Neural progenitor cell (in vitro differentiated cells): ENCODE measurements at places on chromosomes 5 and 9. TPM values are rescaled to one million over a fixed set of nuclear protein-coding genes. Genes with fewer than 3 reads are reported as not detected.

The BICD2 gene
- 15.1 and 22.9 TPM in 2 replicates for total RNA-seq

The BARHL1 gene
- 1.0 and 3.1 TPM in 2 replicates for total RNA-seq

The ZSWIM6 gene
- total RNA-seq: 25.3 and 32.2 TPM in 2 replicates

The CCDC183 gene
- 0.84 and 2.1 TPM in 2 replicates for total RNA-seq

The ARPC5L gene
- 24.0 and 26.2 TPM in 2 replicates for total RNA-seq

The OTULINL gene
- total RNA-seq: 4.9 and 10.6 TPM in 2 replicates

The TMC1 gene
- not detected in 2 replicates for total RNA-seq

The PAPPA gene
- 0.15 and 0.65 TPM in 2 replicates for total RNA-seq

The ALAD gene
- 17.4 and 20.8 TPM in 2 replicates for total RNA-seq

The SPINK4 gene
- not detected in 2 replicates for total RNA-seq

The PCDHB12 gene
- total RNA-seq: 3.0 and 3.8 TPM in 2 replicates

The LCP2 gene
- total RNA-seq: not detected in 2 replicates

The PRDM9 gene
- not detected in 2 replicates for total RNA-seq

The PTPRD gene
- 118 and 136 TPM in 2 replicates for total RNA-seq

The GEMIN5 gene
- total RNA-seq: 18.5 and 23.4 TPM in 2 replicates

The SPATA31A3 gene
- not detected in 2 replicates for total RNA-seq

The F2RL2 gene
- total RNA-seq: 3.6 and 4.3 TPM in 2 replicates

The RXRA gene
- total RNA-seq: 11.6 and 25.5 TPM in 2 replicates

The FGF1 gene
- not detected in 2 replicates for total RNA-seq

The ZBTB43 gene
- total RNA-seq: 9.3 and 10.0 TPM in 2 replicates

The ZDHHC11B gene
- total RNA-seq: 0.25 and 0.60 TPM in 2 replicates

The PCDHGA1 gene
- 1.0 and 1.5 TPM in 2 replicates for total RNA-seq

The SV2C gene
- total RNA-seq: 0.06 and 0.15 TPM in 2 replicates

The TEK gene
- 12.3 and 14.6 TPM in 2 replicates for total RNA-seq

The RLN1 gene
- total RNA-seq: 1.5 and 2.2 TPM in 2 replicates

The STOM gene
- total RNA-seq: 61.5 and 99.4 TPM in 2 replicates

The GPR150 gene
- total RNA-seq: 0.12 TPM in 1 of 2 replicates, not detected in the other

The PCDHAC2 gene
- total RNA-seq: 1.9 and 2.5 TPM in 2 replicates

The PROB1 gene
- 0.67 and 2.6 TPM in 2 replicates for total RNA-seq

The CCNI2 gene
- 0.22 TPM in 1 of 2 replicates, not detected in the other for total RNA-seq

The PCDHB4 gene
- 1.9 and 2.3 TPM in 2 replicates for total RNA-seq

The ADGRV1 gene
- total RNA-seq: 127 and 151 TPM in 2 replicates

The NAIP gene
- total RNA-seq: 7.7 and 8.8 TPM in 2 replicates

The PPP2R2B gene
- 22.5 and 26.6 TPM in 2 replicates for total RNA-seq

The ALDH1A1 gene
- not detected in 2 replicates for total RNA-seq

The ANKRD18B gene
- 10.3 and 14.7 TPM in 2 replicates for total RNA-seq

The DIMT1 gene
- 24.0 and 43.2 TPM in 2 replicates for total RNA-seq

The IFNB1 gene
- not detected in 2 replicates for total RNA-seq

The PRR7 gene
- total RNA-seq: 4.5 and 31.7 TPM in 2 replicates

The PCDHB5 gene
- 11.9 and 15.2 TPM in 2 replicates for total RNA-seq
